ENCODE measurements at places on chromosomes 4 and X.
A peak's percentile ranks its signal among the peaks of the same experiment; 100 is the strongest.

- no peak for DNase-seq
Observed at GRCh38 chr4:72938516-72938915, 131.0 kb downstream of the COX18 start.

- DNase-seq, result no peak
Observed at GRCh38 chr4:10111067-10111801, 5.4 kb downstream of the WDR1 start.

DNA sequence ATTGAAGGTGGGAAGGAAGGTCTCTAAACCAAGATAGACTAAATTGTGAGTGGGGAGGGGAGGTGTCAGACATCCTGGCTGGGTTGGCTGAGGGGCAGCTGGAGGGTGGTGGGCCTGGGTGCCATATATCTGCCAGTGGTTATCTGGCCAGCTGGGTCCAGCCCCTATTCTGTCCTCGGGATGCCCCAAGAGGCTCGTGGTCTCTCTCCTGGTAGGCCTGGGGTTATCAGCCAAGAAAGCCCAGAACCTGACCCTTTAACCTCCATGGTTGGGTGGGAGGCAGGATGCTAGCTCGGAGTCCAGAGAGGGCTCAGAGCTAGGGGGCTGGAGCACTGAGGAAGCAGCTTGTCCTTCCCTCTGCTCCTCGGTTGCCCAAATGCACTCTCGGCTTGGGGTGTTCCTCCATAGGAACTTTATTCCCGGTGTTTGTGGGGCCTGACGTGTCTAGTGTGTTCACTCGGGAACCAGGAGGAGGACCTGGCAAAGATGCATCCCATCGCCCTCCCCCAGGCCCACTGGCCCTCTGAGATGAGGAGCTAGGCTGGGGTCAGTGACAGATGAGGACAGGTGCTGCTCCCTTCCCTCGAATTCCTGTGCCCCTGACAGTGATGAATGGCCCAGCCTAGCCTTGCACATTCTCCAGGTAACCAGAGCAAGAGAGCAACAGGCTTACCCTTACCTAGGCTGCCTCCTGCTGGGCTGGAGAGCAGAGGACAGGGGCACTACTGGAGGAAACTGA is 5.2 kb upstream of the EFNB1 start:
- no peak for DNase-seq

GRCh38 chr4:177809791-177810190 is 367.6 kb upstream of the AGA start:
- no peak for DNase-seq

DNA sequence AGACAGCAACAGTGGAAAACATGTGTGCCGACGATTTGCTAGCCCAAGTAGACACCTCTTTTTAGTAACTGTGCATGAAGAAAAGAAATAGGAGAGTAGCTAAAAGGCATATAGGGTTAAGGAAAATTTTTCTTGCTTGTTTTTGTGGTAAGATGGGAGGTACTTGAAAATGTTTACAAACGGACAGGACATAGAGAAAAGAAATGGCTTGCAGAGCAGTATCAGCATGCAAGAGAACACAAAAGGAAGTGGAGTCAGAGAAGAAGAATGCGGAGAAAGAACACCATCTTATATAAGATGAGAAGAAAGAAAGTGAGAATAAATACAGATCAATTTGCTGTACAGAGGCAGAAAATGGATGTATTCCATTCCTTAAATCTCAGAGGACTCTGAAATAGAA is 263.7 kb upstream of the ETNPPL start:
- DNase-seq, result no peak

GRCh38 chr4:38017609-38018008 is 57.4 kb downstream of the PTTG2 start:
- no peak for DNase-seq

- DNase-seq, result no peak
Observed at GRCh38 chr4:158170691-158171561, 1.9 kb downstream of the GASK1B start.

DNA sequence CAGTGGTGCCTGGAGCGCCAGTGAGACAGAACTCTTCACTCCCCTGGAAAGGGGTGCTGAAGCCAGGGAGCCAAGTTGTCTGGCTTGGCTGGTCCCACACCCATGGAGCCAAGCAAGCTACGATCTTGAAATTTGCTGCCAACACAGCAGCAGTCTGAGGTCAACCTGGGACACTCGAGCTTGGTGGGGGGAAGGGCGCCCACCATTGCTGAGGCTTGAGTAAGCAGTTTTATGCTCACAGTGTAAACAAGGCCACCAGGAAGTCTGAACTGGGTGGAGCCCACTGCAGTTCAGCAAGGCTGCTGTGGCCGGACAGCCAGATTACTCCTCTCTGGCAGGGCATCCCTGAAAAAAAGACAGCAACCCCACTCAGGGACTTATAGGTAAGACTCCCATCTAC is 149.5 kb downstream of the EDA2R start:
- no peak for DNase-seq

- DNase-seq, result no peak
Observed at GRCh38 chr4:26369132-26369531, 48.3 kb downstream of the RBPJ start.

- DNase-seq, result peak; percentile 1
Observed at GRCh38 chr4:112119353-112119783, 25.9 kb upstream of the FAM241A start.

GRCh38 chr4:61079427-61079826 is 120.7 kb upstream of the ADGRL3 start:
- DNase-seq, result no peak

- DNase-seq, result no peak
Observed at GRCh38 chr4:81722290-81722851, 250.7 kb upstream of the RASGEF1B start.

- no peak for DNase-seq
Observed at GRCh38 chr4:174198828-174199227, 84.6 kb downstream of the FBXO8 start.

DNA sequence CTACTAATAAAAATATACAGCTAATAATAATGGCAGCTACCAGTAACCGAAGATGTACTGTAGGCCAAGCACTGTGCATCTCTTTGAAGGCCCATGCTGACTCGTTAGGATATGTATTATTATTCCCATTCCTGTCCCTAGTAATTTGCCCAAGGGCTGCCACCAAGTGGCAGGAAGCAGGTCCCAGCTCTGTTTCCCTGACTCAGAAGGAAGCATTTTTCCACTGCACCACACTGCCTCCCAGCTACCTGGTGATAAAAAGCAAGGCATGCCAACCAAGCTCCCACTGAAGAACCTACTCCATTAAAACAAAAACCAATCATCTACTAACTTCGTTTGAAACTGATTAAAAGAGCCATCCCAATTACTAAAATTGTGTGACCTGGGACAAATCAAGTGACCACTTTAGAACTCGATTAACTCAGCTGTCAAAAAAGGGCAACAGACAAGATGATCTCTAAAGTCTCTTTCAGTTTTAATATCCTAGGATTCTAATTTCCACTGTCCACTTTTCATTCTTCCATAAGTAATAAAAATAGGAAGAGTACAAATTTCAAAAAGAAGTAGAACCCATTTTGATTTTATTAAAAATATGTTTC is 24.3 kb upstream of the PGM2 start:
- DNase-seq, result no peak
